ENCODE measurements at places on chromosomes 7 and 10.

GRCh38 chr10:122303271-122304053 lies 32.4 kb downstream of the BTBD16 start:
- DNase-seq: no peak

GRCh38 chr7:18788026-18788425 lies 292.5 kb downstream of the HDAC9 start:
- DNase-seq: no peak

DNA sequence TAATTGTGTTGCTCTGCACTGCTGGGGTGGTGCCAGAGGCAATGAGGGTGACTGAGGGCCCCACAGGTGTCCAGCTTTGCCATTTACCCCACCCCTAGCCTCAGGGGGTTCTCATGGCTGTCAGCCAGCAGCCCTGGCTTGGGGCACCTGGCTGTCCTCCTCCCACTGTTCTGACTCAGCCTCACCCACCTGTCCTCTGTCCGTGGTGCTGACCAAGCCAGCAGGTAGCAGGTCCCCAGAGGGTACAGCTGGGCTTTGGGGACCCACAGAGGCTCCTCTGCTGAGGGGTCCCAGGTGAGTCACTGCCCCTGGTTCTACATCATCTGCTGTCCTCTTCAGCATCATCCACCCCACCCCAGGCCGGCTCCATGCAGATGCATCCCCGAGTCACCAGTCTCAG lies 32.2 kb upstream of the ZNF716 start:
- DNase-seq: no peak

DNA sequence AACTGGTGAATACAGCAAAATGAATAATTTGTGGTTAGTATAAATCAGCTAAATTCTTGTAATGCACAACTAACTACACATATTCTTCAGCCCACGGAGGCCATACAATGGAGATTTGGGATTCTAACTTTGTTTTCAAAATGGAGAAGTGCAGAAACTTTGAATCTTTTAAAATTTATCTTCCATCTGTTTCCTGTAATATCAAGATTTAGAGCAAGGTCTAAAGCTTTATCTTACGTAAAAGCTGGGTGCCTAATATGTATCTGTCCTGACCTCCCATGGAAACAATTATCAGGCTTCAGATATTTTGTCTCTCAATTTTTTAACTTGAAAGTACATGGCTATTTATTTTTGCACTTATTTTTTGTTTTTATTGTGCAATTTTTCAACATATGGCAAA lies 5.0 kb upstream of the AHR start:
- DNase-seq: no peak

- DNase-seq: no peak
Measured at GRCh38 chr10:120557311-120557710, 100.3 kb downstream of the PLPP4 start.

GRCh38 chr10:127937069-127937468 lies 30.2 kb downstream of the PTPRE start:
- no peak for DNase-seq

GRCh38 chr7:82264783-82265305 lies 178.7 kb downstream of the CACNA2D1 start:
- DNase-seq: no peak

GRCh38 chr10:119306514-119306951 lies 99.2 kb downstream of the GRK5 start:
- no peak for DNase-seq

DNA sequence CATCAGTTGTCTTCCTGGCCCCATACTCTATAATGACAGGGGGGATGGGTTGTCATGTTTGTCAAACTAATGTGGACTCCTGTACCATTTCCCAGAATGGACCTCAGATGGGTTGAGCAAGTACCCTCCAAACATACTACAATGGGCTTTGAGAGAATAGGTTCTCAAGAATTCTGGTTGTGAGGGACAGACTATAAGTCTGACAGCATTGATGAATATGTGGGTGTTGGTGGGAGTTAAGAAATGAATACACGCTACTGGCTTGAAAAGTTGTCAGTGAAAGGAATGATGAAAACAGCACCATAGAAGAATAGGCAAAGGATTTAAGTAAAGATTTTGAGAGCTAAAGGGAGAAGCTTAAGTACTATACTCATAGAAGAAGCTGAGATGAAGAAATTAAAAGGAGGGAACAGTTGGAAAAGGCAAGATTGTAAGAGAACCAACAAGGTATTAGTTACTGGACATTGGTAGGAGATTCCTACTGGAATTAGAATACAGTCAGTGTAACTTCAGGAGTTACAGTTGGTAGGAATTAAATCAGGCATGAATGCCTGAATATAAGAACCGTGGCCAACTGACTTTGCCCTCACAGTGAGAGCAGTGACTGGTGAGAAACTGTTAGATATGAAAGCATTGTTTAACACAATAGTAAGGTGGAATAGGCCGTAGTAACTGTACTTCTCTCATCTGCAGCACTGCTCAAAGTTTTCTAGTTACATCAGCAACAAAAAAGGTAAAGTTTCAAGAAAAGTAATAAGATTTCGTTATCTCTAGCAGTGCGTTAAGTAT lies 86.3 kb downstream of the LCOR start:
- no peak for DNase-seq

DNA sequence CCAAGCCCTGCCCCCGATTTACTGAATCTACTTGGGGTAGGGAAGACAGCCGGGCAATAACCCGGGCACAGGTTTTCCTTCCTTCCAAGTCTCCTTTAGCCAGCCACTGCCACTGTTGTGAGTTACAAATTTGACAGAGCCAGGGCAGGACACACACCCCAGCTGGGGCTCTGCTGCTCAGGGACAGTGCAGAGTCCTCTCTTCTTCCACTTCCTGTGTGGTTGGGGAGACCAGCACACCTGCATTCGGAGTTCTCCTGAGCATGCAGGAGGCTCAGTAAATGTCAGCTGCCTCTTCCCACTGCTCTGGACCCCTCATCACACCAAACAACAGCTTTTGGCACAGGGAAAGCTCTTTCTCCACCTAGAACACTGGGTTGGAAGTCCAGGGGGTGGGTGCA lies 21.3 kb downstream of the CHST15 start:
- DNase-seq: no peak

DNA sequence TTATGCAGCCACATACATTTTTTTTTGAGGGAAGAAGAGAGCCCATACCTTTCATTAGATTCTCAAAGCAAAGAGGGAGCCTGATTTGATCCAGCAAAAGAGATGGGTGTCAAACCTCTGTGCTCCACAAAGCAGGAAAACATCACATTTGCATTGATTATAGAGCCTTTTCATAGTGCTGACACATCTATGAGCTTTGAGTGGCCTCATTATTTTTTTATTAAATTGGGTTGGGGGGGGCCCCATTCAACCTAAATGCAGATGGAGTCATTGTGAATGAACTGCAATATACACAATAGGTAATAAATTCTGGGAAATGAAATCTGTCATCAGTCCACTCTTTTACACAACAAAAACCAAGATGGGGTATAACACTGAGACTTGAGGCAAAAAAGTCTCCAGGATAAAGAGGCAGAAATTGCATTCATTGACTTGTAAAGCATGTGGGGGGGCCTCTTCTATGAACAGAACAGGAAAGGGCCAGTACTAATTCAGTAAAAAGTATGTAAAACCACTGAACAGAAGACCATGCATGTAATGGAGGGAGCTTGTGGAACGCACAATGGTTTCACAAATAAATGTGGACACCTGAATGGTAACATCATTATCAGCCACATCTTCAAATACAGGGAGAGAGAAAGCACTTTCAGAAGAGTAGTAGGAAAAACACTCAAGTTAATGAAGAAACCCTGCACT lies 17.7 kb upstream of the ASB4 start:
- no peak for DNase-seq

GRCh38 chr10:30398788-30399187 lies 35.2 kb upstream of the MAP3K8 start:
- no peak for DNase-seq

DNA sequence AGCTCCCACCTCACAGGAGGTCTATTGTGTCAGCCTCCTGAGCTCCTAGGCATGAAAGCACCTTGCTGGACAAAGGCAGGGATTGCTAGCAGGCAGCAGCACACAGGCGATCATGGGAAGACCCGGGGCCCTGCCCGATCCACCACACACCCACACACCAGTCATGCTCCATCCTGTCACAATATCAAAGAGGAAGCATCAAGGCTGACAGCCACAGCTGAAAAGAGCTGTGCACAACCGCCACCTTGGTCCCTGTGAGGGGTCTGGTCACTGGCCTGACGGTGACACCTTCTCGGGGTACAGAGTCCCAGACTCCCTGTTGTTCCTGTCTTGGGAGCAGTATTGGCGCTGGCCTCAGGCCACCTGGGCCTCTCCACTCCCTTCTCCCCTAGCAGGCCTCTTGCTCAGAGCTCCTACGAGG lies 89.7 kb upstream of the RET start:
- DNase-seq: peak; percentile 96

DNA sequence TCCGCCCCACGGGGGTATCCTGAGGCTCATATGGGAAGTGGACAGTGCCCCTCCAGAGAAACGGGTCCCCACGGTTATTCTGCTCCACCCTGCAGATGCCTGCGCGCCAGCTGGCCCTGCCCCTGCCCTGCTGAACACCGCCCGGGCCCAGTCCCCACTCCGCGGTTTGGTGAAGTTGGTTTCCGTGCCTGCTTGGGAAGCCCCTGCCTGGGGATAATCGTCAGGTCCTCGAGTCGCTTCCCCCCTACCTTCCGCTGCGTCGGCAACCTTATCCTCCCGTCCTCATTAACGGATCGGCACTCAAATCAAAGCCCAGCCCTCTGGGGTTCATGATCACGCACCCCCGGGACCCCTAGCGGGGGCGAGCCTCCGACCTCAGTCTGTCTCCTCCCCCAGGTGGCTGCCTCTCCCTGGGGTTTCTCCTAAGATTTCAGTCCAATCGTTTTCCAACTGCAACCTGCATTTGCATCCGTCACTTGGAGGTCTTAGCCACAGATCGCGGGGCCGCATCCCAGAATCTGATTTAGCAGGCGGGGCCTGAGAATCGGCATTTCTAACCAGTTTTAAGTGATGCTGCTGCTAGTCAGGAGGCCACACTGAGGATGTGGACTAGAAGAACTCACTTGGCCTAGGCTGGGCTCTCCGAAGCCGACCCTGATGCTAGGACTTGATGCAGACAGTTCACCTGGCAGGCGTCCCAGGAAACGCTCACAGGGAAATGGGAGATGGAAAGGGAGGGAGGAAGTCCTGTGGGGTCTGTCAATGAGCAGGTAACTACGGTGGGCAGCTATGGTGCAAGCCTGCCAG lies 27.6 kb downstream of the WDR86 start:
- DNase-seq: no peak

DNA sequence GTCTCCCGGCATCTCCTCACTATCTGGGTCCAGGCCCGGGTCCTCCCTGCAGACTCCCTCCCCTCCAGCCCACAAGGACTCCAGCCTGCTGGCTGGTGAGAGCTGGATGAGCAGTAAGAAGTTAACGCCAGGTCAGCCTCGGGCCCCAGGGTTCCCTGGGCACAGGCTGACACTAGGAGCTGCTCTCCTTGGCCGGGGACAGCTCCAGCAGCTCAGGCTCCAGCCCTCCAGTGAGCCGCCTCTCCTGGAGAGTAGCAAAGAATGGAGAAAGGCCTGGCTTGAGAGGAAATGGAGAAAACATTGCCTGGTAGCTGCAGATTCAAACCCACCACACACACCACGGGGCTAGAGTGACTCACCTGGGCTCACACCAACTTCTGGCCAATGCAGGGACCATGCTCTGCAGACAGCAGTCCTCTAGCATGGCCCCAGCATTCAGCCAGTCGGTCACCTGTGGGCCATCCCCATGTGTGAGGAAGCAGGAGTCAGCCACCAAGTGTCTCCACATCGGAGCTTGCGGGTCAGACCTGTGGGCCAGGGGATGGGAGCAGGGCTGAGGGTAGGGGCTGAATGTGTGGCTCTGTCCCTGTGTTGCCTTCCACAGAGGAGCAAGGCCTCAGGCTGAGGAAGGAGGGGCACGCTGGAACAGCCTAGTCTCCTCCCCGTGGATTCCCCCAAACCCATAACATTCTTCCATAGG lies 6.5 kb downstream of the SAP25 start:
- DNase-seq: no peak

- DNase-seq: no peak
Measured at GRCh38 chr7:50268223-50268622, 36.3 kb upstream of the IKZF1 start.

DNA sequence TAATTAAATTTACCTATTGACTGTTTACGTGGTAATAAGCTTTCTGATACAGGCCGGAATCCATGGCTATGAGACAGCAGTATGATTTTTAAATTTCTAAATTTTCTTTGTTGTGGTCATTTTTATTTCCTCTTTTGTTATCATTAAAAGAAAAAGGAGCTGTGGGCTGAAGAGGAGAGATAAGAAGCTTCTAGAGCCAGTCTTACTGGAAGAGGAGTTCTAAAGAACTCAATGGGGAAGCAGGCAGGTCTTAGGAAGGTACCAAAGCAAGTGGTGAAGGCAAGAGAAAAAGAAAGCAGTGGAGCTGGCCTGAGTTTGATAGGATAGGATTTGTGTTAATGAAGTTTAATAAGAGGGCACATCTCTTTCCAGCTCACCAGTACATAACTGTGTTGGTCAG lies 1187.8 kb downstream of the CNTNAP2 start:
- DNase-seq: no peak
